ENCODE measurements at places on chromosomes 3 and 15.
A peak's percentile ranks its signal among the peaks of the same experiment; 100 is the strongest.

- DNase-seq: peak; percentile 11
These were observed 45.1 kb upstream of the EPHB1 start for GRCh38 chr3:134749802-134750553.

GRCh38 chr3:44894485-44894884, 20.1 kb downstream of the TGM4 start:
- DNase-seq: no peak

DNA sequence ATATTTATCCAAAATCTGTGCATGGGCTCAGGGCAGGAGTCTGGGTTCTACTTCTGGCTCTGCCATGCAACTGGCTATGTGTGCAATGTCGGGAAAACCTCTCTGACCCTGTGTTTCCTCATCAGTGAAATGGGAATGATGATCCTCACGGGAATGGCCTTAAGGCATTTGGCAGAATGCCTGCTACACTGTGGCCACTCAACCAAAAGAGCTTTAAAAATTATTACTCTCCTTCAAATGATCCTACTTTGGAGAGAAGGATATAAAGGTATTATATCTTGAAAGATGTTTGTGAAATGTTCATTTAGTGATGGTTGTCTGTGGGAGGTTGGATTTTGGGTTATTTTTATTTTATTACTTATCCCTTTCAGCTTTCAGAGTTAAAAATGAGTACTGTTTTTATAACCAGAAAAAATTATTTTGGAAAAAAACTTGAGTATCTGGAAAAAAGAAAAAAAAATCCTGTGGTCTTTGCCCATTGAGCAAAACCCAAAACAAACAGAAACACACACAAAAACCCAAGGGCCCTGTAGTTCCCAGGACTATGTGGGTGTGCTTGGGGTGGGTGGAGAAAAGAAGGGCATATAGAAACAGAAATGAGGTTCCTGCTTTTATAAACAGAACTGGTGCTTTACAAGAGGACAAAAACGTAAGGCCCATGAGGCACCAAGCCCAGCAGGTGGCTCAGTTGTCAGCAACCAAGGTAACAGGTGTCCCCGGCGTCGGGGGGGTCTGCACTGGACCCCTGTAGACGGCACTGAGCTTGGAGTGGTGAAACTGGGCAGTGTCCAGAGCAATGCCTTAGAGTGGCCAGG, 22.0 kb downstream of the RGMA start:
- no peak for DNase-seq

DNA sequence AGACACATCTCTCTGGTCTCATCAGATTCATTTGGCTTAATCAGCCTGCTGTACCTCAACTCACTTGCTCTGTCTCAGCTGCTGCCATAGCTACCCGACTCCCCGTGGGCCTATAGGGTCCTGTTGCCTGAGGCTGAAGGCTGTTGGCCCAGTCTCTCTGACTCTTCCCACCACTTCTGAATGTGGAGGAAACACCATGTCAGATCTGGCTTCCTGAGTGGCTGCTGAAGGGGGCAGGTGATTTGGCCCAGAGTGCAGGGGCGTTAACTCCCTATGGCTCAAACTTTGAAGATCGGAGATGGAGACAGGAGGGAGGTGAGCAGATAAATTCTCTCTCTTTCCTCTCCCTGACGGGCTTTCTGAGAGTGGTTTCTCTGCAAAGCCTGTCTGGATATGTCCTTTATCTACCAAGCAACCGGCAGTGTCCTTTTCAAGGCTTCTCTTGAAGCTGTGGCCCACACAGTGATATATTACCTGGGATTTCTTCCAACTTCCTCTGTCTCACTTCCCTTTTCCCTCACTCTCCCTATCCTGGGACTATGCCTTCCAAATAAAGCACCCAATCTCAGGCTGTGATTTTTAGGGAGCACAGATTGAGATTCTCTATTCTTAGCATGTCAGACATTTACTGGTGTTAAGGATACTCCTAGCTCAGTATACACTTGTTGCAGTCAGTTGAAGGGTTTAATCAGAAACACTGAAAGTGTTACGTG, 334.9 kb upstream of the TBC1D5 start:
- DNase-seq: no peak

DNA sequence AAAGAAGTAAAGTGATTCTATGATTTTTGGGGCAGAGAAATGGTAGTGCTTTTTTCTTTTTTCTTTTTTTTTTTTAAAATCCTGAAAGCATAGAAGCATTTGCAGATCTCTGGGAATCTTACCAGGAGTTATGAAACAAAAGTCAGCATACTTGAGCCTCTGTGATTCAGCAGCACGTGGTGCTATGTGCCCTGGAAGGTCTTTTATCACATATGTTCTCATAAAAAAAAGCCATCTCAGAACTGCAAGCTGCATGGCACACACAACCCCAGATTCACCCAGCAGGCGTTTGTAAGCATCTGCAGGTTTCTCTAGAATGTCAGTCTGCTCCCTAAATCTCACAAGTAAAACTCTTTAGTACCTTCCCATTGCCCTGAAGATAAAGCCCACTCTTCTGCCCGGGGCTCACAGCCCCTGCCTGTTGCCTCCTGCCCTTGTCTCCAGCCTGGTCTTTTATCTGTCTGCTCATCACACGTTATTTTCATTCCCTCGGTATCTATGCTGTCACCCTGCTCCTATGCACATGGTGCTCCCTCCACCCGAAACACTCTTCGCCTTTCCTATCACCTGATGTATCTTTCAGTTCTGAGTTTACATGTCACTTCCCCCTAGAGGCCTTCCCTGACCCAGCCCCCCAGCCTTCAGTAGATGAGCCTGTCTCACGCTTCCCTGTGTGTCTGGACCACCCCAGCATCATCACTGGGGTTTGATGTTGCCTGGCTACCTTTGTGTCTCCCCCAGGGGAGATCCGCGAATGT, 72.4 kb downstream of the CHDH start:
- DNase-seq: no peak

- no peak for DNase-seq
These were observed 19.5 kb downstream of the SHF start for GRCh38 chr15:45168286-45168685.

DNA sequence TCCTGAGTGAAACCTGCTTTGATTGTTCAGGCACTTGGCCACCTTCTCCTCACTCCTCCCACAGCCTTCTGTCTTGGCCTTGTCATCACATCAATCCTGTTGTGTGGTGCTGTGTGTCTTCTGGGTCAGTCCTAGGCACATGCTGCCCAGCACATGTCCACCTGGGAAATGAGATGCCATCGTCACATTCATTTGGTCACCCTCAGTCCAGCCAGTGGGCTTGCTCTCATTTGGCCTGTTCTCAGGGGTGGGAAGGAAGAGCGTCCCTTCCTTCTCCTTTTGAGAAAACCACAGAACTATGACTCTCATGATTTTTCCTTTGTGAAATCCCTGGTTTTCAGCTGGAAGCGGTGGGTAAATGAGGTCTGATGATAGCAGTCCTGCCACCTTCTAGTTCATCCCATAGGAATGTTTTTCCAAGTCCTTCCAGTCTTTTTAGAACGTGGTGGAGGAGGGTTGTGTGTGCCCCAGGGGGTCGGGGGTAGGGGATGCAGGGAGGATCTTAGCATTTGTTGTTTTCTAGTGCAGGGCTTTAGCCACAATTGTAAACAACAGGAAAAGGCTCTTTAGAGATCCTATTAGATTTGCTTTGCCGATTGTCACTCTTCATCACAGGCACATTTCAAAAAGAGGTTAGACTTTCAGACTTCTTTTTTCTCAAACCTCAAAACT, 8.4 kb upstream of the PLA1A start:
- DNase-seq: no peak

GRCh38 chr3:33428734-33429133, 11.5 kb downstream of the UBP1 start:
- DNase-seq: no peak

DNA sequence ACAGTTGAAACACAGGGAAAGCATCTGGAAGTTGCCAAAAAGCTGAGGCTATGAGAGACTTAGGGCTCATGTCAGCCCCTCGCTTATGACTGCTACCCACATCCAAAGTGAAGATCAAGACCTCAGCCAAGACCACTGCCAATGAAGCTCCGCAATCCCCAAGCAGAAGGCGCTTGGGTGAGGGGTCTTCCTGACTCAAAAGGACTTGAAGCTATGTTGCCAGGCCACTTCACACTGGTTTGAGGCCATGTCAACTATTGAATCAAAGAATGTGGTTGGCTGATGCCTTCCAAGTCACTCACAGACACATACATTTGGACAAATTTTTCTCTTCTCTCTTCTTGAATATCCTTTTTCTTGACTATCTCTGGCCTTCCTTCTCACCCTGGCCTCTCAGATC, 928 bp upstream of the CCR4 start:
- DNase-seq: no peak

GRCh38 chr3:50370594-50370993, 11.3 kb upstream of the TMEM115 start:
- peak; percentile 68 for DNase-seq

- DNase-seq: no peak
These were observed 60.9 kb upstream of the THSD4 start for GRCh38 chr15:71054286-71054952.

DNA sequence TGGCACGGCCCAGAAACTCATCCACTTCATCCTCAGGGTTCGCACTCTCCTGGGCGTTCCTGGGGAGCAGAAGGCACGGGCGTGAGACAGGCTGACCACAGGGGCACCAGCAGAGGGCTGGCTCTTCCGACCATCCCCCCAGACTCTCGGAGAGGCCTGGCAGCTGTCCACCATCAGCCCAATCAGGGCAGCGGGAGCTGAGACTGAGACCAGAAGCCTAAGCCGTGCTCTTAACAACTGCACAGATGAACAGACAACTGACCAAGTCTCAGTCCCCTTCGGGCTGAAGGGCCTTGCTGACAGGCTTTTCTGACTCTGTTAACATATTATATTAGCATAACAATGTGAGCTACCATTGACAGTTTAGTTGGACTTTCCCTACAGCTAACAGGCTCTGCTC, 118.0 kb downstream of the SEC22A start:
- peak; percentile 59 for DNase-seq

GRCh38 chr15:87631775-87632174, 624.8 kb downstream of the NTRK3 start:
- DNase-seq: no peak

GRCh38 chr3:96370637-96371036, 443.8 kb upstream of the EPHA6 start:
- no peak for DNase-seq
